ENCODE measurements at places on chromosomes 3 and 15.

- DNase-seq: peak; percentile 24
These were observed 1.9 kb upstream of the BCL2L10 start for GRCh38 chr15:52114261-52115055.

DNA sequence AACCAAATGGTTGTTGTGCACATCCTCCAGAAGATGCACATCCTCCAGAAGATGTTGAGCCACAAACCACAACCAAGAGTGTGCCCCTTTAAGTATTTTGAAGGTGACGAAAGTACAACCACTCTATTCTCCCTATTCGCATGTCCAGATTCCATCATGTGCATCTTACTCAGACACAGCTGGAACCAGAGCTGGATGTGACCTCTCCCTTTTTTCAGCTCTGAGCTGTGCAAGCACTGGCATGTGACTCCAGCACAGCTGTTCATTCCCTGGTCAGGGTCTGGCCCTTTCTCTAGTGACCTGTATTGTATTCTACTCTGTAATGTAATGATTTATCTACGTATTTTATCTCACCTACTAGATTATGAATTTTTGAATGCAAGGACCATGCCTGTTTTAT, 29.3 kb upstream of the DLG1 start:
- peak; percentile 17 for DNase-seq

- no peak for DNase-seq
These were observed 880.1 kb upstream of the NR2F2 start for GRCh38 chr15:95450413-95450812.

GRCh38 chr3:157487339-157487738, 15.9 kb downstream of the VEPH1 start:
- DNase-seq: no peak

DNA sequence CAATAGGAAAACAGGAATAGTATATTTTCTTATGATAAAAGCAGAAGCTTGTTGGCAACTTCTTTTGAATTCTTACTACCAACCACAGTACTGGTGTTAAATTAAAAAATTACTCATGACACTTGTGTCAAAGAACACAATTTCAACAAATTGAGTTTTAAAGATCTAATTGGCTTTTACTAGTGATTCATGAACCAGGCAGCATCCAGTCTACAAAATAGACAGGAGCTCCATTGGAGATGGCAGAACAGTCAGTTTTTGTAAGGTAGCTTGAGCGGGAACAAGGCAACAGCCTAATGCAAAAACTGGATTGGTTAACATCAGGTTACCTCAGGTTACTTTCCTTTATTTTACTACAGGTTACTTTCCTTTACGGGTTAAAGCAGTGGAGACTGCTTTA, 181.3 kb upstream of the THBS1 start:
- no peak for DNase-seq

DNA sequence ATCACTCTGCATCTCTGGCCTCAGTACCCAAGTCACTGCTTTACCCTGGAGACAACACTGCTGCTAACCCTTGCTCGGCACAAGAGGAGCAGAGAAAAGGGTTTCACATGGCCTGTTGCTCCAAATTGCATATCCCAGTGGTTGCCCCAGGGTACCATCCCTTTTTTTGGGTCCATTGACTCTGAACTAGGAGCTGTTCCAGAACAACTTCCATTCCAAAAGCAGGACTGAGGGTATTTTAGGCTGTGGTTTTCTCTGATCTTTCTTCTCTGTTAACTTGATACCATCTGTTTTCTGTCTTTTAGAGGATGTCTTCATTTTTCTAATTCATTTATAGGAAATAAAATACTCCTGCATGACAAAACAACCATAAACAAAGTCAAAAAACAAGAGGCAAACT, 17.3 kb upstream of the RYK start:
- no peak for DNase-seq

All from endodermal cell (in vitro differentiated cells).